HT1080 (cell line): ENCODE measurements at places on chromosomes 12 and 14. TPM values are rescaled to one million over a fixed set of nuclear protein-coding genes. Genes with fewer than 3 reads are reported as not detected.
A peak's percentile ranks its signal among the peaks of the same experiment; 100 is the strongest.

ANKRD33 gene
- total RNA-seq: not detected in 2 replicates

PYGL gene
- 105 and 106 TPM in 2 replicates for total RNA-seq

- DNase-seq: no peak
Measured at GRCh38 chr12:54032086-54032619, 697 bp upstream of the HOXC5 start.

OTX2 gene
- total RNA-seq: not detected in 2 replicates

FKBP4 gene
- 74.5 and 77.2 TPM in 2 replicates for total RNA-seq

OR10A7 gene
- total RNA-seq: not detected in 2 replicates

GRCh38 chr12:115885040-115885690 is 392.3 kb downstream of the MED13L start:
- DNase-seq: no peak

GRCh38 chr14:50123062-50123461 is 6.7 kb upstream of the VCPKMT start:
- DNase-seq: no peak

- peak; percentile 75 for DNase-seq
Measured at GRCh38 chr12:51884676-51885229, 3.1 kb upstream of the ANKRD33 start.

DNA sequence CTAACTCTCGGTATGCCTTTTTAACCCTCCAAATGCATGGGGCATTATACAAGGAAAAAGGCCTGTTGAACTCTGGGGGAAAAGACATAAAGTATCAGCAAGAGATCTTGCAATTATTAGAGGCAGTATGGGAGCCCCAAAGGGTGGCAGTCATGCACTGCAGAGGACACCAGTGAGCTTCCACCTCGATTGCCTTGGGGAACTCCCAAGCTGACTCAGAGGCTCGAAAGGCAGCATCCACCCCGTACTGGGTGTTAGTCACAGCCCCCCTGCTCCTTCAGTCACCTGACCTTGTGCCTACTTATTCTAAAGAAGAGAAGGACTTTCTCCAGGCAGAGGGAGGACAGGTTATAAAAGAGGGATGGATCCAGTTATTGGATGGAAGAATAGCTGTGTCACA is 781.4 kb upstream of the TMEM132C start:
- peak; percentile 89 for DNase-seq

DNA sequence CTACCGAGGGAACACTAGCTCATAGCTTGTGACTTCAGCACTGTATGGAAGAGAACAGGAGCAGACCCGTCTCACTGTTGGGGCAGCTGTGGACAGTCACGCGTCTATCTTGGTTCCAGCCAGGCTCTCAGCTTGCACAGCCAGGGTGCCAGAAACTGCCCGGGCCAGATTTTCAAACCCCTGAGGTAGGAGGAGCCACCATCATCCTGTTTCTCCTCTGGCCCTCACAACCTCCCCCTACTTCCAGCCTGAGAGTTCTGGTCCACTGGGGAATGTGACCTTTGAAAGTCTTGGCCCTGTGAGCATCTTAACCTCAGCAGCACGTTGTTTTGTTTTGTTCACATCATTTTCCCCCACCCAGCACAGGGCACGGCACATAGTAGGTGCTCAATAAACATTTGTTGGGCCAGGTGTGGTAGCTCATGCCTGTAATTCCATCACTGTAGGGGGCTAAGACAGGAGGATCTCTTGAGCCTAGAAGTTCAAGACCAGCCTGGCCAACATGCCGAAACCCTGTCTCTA is 50.4 kb downstream of the PSMA6 start:
- DNase-seq: no peak

GRCh38 chr12:73863546-73863945 is 674.1 kb upstream of the ATXN7L3B start:
- DNase-seq: peak; percentile 85

DNA sequence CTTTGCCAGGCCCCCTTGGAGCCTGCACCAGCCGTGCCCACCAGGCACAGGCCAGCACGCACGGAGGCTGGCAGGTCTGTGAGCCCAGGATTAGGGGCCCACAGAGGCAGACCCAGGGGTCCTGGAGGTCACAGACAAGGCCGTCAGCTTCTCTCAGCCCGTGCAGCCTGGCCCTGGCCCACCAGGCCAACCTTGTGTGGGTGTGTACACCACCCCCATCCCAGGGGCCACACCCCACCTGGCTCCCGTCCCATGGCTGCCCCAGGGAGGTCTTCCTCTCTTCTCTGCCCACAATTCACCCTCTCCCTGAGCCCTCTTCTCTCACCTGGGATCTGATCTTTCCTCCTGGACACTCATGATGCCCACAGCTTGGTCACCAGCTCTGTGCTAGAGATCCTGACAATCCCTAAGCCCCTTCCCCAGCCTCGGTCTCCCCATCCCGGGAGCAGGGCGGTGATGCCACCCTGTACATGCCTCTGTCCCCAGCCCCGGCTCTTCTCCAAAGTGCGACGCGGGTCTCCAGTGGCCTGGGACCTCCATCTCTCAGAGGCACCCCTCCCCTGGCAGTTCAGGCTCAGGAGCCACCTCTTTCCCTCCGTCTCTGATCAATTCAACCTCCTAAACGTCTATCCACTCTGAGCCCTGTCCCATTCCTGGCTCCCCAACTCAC is 31.1 kb upstream of the GPR132 start:
- DNase-seq: no peak

GRCh38 chr12:85138833-85139232 is 102.7 kb downstream of the LRRIQ1 start:
- DNase-seq: peak; percentile 42
